ACHN (cell line): ENCODE measurements at places on chromosomes 7 and 10.
A peak's percentile ranks its signal among the peaks of the same experiment; 100 is the strongest.

GRCh38 chr7:18828260-18828993 is 289.0 kb downstream of the TWIST1 start:
- no peak for DNase-seq

DNA sequence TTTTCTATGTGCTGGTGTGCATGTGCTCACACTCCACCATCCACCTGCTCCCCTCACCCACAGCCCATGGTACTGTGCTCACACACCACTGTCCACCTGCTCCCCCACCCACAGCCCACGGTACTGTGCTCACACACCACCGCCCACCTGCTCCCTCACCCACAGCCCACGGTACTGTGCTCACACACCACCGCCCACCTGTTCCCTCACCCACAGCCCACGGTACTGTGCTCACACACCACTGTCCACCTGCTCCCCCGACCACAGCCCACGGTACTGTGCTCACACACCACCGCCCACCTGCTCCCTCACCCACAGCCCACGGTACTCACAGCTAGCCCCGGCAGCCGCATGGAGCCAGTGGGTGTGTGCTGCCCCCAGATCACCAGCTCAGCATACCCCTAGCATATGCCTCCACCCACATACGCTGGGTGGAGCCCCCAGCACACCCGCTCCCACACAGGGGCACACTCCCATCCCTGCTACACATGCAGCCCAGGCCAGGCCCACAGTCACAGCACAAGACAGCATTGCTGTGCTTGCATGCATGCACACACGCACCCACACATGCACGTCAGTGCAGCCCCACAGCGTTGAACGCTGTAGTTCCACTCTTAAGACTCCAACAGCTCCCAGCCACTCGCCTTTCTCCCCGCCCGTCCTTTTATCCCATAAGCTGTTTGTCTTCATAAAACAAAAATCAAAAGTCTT is 62.0 kb downstream of the PAX2 start:
- DNase-seq, result no peak

GRCh38 chr7:27438881-27439589 is 196.4 kb downstream of the EVX1 start:
- no peak for DNase-seq

GRCh38 chr10:124222318-124222987 is 129.1 kb upstream of the CHST15 start:
- no peak for DNase-seq

DNA sequence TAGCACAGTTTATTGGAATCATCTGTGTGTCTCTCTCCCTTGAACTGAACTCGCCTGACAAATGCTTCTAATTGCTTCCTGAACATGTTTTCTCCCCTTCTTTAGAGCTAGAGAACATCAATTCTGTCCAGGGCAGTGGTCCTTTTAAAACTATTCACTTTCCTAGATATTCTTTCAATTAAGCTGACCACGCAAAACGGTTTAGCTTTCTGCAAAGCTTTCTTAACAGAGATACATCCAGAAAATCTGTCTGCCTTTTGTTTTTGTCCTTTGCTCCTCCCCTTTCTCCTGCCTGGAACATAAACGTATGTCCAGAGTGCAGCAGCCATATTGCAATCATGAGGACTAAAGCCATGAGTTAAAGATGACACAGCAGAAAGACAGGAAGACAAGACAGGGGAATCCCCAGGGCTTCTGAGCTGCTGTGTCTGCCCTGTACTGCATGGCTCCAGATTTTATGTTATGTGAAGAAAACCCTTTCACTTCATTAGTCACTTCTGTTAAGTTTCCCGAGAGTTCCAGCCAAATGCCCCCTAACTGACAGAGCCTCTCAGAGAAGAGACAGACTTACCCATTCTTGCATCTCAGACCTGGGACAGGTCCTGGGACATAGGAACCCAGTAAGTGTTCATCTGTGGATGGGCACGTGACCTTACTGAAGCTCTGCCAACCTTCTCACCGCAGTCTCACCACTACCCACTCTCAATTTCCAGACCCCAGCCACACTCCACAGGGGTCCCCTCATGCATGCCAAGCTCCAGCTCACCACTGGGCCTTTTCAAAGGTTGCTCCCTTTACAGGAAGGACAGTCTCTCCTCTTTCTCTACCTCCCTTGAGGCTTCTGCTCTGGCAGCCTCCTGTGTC is 35.0 kb upstream of the CPXM2 start:
- DNase-seq, result peak; percentile 4

DNA sequence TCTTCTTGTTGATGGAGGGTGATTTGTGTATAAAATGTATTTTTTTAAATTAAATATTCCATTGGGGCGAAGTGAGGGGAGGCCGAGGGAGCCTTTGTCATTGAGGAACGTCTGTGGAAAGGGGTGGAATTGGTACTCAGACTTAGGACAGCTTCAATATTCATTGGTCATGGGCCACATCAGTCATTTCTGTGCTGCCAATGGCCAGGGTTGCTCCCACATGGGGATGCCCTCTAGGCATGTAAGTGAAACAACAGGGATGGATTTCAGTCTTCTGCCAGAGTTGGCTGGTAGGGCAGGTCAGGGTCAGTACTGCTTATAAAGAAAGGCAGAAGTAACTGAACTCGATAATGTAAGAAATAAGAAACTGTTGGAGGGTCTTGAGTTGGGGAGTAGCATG is 47.2 kb downstream of the NEURL1 start:
- DNase-seq, result no peak

GRCh38 chr10:12507165-12507850 is 158.0 kb downstream of the CAMK1D start:
- DNase-seq, result no peak

DNA sequence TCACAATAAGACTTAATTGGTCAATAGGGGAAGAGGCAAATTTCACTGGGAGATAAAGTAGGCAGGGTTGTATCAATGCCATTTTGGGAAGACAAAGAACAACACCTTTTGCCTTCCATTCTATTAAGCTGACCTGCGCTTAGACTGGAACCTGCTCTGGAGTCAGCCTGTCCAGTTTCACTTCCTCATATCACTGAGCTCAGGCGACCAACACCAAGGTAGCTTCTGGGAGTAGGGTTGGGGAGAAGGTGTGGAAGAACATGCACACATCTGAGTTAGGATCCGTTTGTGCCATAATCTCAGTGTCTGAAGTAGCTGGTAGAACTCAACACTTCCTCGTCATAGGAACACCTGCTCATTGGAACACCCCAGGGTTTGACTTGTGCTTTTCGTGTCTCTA is 527.4 kb upstream of the IGFBP3 start:
- DNase-seq, result no peak

GRCh38 chr7:138625084-138625848 is 75.9 kb downstream of the SVOPL start:
- no peak for DNase-seq

- no peak for DNase-seq
These were observed 64.3 kb downstream of the ARID5B start for GRCh38 chr10:61965703-61966395.

DNA sequence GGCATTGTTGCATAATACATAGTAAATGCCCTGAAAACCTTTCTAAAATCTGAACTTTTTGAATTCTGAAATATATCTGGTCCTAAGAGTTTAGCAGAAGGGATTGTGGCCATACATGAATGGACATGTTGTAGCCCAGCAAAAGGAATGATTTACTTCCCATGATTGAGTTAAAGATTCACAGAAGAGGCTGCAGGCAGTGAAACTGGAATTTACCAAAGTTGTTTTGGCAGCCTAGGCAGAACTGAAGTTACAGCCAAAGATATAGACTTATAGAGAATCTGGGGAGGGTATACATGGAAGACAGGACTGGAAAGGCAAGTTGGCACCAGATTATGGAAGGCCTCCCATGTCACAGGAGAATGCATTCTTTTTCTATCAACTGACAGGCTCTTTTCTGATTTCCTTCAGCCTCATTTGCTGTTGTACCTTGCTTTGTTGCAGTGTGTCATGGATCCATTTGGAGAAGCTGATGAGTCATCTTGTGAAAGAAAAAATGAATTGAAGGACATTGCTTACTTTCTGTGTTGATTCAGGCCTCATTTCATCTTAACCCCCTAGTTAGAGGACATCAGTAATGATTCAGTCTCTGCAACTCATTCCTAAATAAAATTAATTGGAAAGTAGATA is 356.2 kb upstream of the LRGUK start:
- peak; percentile 90 for DNase-seq

DNA sequence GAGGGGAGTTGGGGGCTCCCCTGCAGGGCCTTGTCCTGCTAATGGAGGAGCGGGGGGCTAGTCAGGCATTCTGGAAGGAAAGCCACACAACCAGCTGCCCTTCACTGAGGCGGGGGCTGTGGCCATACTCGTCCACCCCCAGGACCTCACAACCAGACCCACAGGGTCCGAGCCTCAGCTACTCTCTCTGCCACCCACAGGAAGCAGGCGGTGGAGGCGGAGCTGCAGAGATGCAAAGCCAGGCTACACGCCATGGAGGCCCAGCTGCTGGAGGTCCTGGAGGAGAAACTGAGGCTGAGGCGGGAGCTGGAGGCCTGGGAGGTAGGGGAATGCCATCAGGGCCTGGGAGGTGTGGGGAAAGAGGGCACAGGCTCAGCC is 3.1 kb downstream of the ABHD11 start:
- DNase-seq, result no peak

DNA sequence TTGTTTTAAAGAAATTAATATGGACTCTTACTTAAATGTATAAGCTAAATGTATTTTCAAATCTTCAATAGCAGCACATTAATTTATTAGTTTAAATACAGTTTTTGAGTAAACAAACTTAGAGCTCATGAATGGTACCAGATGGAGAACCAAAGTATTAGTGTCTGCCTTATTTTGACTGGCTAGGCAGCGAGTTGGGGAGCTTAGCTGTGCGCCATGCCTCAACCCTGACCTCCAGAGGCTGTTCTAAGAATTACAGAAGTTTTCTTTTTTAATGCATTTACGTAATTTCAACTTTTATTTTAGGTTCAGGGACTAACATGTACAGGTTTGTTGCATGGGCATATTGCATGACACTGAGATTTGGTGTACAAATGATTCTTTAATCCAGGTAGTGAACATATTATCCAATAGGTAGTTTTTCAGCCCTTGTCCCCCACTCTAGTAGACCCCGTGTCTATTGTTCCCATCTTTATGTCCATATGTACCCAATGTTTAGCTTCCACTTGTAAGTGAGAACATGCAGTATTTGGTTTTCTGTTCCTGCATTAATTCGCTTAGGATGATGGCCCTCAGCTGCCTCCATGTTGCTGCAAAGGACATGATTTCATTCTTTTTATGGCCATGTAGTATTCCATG is 166.8 kb downstream of the IQUB start:
- DNase-seq, result peak; percentile 64

DNA sequence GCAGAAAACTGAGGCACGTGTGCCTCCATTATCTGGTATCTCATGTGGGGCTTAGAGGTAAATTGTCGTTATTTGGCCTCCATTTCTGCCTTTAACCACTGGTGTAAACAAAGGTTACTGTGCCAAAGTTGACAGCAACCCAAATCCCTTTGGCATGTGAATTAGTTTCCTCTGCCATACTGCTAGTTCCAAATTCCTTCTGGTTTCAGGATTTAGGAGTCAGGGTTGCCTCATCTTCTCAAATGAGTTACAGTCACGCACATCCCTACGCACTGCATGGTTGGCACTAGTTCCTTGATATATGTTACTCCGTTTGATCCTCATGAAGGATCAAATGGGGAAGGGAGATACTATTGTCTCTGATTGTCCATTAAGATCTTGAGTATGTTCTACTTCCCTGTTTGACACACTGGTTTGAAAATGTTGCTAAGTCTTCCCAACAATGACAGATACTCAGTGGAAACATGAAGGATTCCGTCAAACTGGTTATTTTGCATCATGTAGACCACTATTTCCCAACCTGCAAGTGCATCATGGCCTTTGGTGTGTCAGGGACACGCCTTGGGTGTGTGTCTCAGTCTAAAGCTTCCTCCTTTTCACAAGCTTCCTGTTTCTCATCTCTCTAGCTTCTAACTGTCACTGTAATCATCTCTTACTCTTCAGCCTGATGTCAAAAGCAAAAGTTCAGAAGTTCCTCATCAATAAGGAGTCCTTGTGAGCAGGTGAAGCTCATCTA is at the start of gene LIPN:
Gene LIPN, plus strand, starts transcription at position 655 of the 736 bp plus-strand sequence. CDS start 1,386 bp downstream, outside the sequence.
- no peak for DNase-seq

DNA sequence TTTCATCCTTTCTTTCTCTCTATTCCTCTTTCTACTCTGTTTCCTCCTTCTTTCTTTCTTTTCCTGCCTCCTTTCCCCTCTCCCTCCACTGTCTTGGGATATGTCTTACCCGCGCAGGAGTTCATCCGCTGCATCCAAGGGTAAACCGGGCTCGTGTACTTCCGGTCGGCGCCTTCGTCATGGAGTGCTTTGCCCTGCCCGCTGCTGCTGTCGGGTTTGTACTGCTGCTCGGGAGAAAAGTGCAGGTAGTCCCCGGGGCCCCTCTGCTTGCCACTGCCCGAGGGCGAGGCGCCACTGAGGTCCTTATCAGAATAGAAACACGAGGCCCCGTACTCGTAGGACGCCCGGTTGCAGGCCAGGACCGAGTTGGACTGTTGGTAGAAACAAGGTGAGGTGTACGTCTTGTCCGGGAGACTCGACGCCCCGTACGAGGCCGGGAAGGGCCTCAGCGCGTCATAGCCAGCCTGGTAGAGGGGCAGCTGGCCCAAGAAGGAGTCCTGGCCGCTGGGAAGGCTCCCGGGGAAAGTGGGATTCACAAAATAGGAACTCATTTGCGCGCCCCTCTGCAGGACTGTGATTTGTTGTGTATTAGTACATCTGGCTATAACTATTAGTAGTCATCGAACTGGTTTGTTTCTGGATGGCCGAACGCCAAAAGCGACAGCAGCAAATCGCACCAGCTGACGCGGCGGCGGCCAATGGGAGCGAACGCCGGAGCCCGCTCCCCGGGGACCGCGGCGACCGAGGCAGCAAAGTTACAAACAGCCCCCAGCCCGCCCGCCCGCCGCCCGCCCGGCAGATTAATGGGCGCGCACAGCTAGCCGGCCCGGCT is at the start of gene HOXA6:
Gene HOXA6, minus strand, starts transcription at position 576 of the 832 bp plus-strand sequence. Its CDS starts 25 bp downstream, at position 551.
- no peak for DNase-seq

DNA sequence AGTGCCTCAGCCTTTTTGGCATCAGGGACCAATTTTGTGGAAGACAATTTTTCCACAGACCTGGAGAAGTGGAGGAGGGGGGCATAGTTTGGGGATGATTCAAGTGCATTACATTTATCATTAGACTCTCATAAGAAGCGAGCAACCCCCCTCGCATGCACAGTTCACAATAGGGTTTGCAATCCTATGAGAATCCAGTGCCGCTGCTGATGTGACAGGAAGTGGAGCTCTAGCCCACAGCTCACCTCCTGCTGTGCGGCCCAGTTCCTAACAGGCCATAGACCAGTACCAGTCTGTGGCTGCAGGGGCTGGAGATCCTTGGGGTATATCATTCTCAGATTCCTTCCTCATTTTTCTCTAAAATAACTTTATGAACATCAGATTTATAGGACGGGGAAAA is 50.8 kb downstream of the ATAD1 start:
- no peak for DNase-seq

DNA sequence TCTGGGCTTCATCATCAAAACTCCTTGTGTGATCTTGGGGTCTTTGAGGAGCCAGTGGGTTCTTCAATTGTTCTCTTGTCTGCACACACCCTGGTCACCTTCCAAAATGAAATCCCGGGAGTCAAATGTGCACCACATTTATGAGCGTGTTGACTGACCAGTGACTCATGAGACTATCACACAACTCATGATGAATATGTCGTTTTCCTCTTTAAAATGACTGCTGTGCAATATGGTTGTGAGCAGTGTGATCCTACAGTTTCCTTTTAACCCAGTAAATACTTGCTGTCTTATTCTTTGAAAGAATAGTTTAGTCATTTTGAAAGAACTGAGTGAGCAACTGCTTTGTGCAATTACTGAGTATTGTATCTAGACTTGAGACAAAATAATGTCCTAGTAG is 149.2 kb downstream of the DYNC1I1 start:
- DNase-seq, result no peak
